ENCODE measurements at places on chromosomes 1 and 21.
A peak's percentile ranks its signal among the peaks of the same experiment; 100 is the strongest.

DNA sequence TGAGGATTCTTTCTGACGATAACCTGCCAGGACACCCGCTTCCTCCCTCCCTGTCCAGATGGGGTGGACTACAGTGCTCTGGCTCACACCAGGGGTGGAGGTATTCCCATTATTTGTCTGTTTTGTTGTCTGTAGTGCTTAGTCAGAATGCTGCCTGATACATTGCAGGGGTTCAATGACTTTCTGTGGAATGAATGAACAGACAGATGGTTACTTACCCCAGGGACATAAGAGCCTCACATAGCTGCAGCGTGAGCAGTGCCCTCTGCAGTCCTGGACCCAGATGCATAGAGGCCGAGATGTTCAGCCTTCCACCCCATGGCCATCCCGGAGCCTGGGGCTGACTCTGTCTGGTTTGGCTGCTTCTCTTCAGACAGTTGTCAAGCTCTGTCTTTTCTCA lies 13.0 kb upstream of the F3 start:
- DNase-seq: no peak

- DNase-seq: peak; percentile 46
Measured at GRCh38 chr1:41242342-41243078, 404 bp upstream of the SCMH1 start.

- no peak for DNase-seq
Measured at GRCh38 chr21:41361053-41361785, 608 bp upstream of the MX2 start.

DNA sequence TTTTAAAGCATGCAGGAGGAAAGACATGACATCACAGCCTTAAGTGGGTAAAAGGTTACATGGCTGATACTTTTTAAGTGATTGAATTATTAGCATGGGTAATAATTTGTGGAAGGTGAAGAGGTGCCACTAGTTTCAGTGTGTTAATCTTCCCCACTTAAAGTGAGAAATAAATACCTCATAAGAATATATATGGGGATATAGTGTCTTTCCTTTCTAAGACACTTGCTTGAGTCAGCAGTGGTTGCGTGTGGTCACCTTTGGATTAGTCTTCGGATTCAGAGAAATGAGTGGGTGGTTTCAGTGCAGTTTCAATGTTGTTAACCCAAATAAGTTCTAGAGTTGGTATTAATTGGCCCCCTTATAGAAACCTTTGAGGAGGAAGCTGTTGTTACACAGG lies 94.1 kb downstream of the ADGRL2 start:
- no peak for DNase-seq

DNA sequence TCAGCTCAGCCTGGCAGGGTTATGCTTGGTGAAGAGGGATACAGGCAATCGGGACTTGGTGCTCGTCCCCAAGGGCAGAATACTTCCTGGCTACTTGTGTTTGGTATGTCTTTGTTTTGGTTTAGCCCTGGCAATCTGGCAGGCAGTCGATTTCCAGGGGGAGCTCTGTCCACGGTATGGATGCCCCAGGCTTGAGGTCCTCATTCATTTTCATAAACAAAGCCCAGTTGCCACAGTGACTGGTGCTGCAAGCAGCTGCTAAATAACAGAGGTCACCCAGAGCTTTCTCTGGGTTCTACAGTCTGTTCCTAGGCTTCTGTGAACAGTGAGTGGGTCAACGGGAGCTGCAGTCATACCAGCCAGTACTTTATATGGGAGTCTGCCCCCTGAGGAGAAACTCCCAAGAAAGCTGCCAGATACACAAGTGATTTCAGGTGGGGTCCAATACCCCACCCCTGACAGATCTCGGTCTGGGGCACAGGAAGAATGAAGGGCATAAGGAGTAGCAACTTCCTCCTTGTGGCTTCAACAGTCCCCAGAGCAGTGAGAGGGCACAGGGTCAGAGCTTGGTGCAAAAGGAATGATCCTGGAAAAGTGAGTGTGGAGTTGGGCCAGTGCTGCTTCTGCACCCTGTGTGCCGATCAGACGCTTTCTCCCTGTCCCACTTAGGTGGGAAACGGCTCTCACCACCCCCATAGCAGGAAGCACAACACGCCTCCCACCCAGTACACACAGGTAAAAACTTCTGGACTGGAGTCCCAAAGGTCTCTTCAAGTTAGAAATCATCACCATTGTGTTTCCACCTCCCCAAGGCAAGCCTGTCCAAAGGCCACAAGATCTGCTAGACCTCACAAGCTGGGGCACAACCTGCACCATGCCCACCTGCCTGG lies 55.5 kb downstream of the TGFBR3 start:
- no peak for DNase-seq

- no peak for DNase-seq
Measured at GRCh38 chr1:3911981-3912808, 12.1 kb upstream of the C1orf174 start.

- no peak for DNase-seq
Measured at GRCh38 chr1:29338908-29339575, 102.7 kb downstream of the PTPRU start.

GRCh38 chr1:21262293-21263051 lies 27.8 kb downstream of the ECE1 start:
- DNase-seq: no peak

DNA sequence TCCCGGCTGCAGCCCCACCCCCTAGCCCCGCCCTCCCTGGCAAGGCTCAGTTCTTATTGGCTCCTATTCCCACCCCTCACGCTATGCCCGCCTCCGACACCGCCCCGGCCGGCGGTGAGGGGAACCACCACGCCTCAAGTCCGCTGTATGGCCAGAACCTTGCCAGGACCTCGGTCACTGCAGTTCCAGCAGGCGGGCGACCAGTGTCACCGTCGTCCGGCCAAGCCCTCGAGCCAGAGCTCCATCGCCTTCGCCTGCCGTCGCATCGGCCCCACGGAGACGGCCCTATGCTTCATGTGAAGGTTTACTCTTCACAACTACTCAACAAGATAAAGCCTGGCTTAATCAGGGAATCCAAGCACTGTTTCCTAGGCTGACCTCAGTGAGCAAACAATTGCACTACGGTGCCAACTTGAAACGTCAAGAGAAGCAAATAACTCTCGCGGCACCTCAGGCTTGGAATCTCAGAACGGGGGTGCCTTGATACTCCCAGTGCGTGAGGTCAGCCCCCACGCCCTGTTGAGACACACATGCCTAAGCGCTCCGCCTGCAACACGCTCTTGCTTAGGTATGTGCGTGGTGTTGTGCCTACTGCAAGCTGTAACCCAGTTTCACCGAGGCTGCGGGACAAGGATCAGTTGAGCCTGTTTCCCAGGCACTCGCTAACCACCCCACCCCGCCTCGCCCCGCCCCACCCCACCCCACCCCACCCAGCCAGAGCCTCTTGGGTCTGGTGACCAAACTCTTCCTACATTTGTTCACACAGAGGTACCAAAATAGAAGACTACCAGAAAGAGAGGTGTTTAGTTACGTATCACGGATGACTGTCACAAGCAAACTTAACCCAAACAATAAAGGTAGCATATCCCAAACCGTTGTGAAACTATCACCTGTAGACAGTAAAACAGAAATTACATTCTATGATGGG lies 498 bp upstream of the DENND2C start:
- peak; percentile 11 for DNase-seq

DNA sequence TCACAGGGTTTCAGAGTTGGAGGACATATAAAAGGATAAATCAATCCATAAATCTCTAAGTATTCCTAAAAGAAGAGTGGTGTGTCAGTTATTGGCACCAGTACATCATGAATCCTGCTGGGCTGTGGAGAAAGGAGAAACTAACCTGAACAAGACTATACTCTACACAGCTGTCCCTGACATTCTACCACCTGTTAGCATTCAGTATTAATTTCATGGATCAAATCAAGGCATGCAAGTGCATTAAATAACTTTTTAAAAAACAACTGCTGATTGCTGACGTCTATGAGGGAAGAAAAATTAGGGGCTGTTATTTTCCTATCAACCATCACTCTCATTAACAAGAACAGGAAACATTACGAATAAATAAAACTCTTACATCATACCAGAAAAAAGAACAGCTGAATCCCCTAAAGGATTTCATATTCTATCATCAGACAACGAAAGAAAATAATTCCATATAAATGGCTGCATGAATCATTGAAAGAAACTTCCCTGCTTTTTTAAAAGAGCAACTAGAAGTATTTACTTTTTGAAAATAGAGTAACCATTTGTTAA lies 121.7 kb downstream of the ATF6 start:
- DNase-seq: no peak

- DNase-seq: no peak
Measured at GRCh38 chr21:19640964-19641363, 1237.4 kb upstream of the TMPRSS15 start.

DNA sequence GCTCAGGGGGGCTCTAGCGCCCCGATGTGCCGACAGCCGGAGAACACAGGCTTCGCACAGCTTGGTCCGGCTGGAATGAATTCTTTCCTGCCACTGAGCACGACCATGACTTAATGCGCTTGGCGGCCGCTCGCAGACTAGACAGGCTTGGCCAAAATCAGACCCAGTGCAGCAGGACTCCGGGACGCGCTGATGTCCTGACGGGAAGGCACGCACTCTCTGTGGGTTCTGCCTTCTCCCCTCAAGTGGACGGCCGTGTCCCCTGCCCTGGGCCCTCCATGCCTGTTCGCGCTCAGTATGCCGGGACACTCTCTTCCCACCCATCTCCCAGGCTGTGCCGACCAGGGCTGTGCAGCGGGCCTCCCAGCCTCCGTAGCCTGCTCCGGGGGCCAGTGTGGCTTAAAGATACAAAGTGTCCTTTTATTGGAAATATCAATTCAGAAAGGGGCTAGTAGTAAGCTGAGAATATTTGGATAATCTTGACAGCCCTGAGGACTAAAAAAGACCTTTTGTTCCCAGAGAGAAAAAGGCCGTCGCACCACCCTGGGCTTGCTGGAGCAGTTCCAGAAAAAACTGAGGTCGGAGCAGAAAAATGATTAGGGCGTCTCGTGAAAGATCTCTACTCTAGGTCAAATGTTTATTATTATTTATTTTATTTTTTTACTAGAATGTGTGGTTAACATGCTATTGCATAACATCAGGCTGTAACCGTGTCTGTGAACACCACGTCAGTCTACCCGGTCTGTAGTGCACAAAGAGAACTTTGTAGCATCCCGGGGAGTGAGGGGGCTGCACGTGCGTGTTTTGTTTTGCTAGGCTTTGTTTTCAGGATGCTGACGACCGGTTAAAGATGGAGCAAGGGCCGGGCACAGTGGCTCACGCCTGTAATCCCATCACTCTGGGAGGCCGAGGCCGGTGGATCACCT lies 88.1 kb upstream of the ARHGEF16 start:
- DNase-seq: no peak

- DNase-seq: no peak
Measured at GRCh38 chr1:176558561-176558960, 95.6 kb downstream of the PAPPA2 start.

DNA sequence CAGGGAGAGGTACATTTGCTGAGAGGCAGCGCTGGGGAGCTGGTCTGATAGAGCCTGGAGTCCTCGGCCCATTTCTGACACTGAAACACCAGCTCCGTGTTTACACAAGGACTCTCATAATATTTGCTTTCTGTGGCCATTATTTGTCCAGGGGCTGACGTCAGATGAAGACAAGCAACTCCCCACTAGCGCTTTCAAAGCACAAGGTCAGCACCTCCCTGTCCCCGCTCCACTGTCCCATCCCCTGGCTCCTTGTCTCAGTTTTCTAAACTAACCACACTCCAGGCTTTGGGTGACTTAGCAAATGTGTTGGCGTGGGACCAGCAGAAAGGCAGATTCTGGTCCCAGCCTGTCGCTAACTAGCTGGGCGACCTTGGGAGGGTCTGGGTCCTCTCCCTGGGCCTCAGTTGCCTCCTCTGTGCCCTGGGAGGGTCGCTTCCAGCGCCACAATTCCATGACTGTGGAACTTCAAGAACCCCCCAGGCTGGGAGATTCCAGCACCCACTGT lies 37.4 kb upstream of the ZBTB40 start:
- no peak for DNase-seq

DNA sequence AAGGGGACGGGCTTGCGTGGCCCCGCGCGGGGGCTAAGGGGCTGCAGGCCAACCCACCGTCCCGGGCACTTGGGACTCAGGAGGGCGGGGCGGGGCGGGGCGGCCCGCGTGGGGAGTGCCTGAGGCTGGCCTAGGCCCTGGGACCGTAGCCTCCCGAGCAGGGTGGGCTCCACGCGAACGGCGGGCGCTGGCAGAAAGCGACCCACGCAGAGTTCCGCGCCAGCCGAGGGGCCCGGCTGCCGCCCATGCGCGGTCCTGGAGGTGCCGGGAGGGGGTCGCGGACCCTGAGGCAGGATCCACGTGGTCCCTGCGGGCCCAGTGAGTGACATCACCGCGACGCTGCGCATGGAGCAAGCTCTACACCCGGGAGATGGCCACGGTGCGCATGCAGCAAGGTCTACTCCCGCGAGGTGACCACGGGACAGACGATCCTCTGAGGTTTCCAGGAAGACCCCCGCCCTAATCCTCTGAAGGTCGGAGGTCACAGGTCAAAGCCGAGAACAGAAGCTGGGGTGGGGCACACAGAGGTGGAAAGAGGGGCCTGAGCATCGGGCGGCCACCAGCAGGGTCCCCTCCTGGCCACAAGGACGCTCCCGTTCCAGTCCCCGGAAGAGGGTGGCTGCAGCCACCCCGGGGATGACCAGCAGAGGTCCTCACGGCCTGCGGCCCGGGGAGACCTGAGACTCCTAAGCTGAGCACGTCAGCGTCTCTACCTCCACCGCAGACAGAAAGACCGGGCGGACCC lies 13.5 kb upstream of the SLC19A1 start:
- DNase-seq: peak; percentile 33

- DNase-seq: no peak
Measured at GRCh38 chr1:209265301-209265700, 318.2 kb upstream of the CAMK1G start.

- no peak for DNase-seq
Measured at GRCh38 chr1:245475126-245475525, 320.3 kb downstream of the KIF26B start.

DNA sequence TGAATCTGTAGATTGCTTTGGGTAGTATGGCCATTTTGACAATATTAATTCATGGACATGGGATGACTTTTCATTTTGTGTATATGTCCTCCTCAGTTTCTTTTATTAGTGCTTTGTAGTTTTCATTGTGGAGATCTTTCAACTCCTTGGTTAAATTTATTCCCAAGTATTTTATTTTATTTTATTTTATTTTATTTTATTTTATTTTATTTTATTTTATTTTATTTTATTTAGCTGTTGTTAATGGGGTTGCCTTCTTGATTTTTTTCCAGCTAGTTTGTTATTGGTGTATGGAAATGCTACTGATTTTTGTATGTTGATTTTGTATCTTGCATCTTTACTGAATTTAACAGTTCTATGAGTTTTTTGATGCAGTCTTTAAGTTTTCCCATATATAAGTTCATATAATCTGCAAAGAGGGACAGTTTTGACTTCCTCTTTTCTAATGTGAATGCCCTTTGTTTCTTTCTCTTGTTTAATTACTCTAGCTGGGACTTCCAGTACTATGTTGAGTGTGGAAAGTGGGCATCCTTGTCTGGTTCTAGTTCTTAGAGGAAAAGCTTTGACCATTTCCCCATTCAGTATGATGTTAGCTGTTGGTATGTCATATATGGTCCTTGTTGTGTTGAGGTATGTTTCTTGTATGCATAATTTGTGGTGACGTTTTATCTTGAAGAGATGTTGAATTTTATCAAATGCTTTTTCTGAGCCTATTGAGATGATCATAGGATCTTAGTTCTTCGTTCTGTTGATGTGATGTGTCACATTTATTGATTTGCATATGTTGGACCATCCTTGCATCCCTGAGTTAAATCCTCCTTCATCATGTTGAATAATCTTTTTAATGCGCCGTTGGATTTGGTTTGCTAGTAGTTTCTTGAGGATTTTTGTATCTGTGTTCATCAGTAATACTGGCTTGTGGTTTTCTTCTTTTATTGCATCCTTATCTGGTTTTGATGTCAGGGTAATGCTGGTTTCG lies 14.3 kb downstream of the CEPT1 start:
- no peak for DNase-seq

Data from NCI-H1436 (cell line).